ENCODE measurements at places on chromosomes 2 and 18. TPM values are rescaled to one million over a fixed set of nuclear protein-coding genes. Genes with fewer than 3 reads are reported as not detected.

NYAP2 gene
- 0.06 TPM for total RNA-seq

FARP2 gene
- total RNA-seq: 16.6 TPM

GRCh38 chr2:157471078-157471477 is 27.2 kb upstream of the CYTIP start:
- no peaks in the 10 kb centered on the region for H3K27me3 ChIP-seq
- H3K4me1 ChIP-seq: peaks cover 16% of the 10 kb centered on the region
- no peak overlapping the region for H3K27ac ChIP-seq
- no peak overlapping the region for H3K4me3 ChIP-seq
- H3K36me3 ChIP-seq: no peaks in the 10 kb centered on the region

- no peak for DNase-seq
- H3K27me3 ChIP-seq: no peaks in the 10 kb centered on the region
- H3K36me3 ChIP-seq: no peaks in the 10 kb centered on the region
- no peaks in the 10 kb centered on the region for H3K4me1 ChIP-seq
- H3K27ac ChIP-seq: no peak overlapping the region
- H3K4me3 ChIP-seq: no peak overlapping the region
Observed at GRCh38 chr2:27741673-27742072, 29.8 kb upstream of the MRPL33 start.

ARL4C gene
- total RNA-seq: 297 TPM

- no peaks in the 10 kb centered on the region for H3K27me3 ChIP-seq
- no peak overlapping the region for H3K4me3 ChIP-seq
- no peak for DNase-seq
- H3K27ac ChIP-seq: no peak overlapping the region
- H3K4me1 ChIP-seq: no peaks in the 10 kb centered on the region
- no peaks in the 10 kb centered on the region for H3K36me3 ChIP-seq
Observed at GRCh38 chr2:189516546-189516945, 64.0 kb downstream of the SLC40A1 start.

- no peaks in the 10 kb centered on the region for H3K36me3 ChIP-seq
- H3K4me1 ChIP-seq: no peaks in the 10 kb centered on the region
- no peak overlapping the region for H3K27ac ChIP-seq
- no peak for DNase-seq
- peaks cover 2% of the 10 kb centered on the region for H3K27me3 ChIP-seq
Observed at GRCh38 chr18:36718705-36719328, 110.0 kb downstream of the TPGS2 start.

POU3F3 gene
- not detected for total RNA-seq

LINC00305 gene
- not detected for total RNA-seq

- no peak overlapping the region for H3K4me3 ChIP-seq
- no peak for DNase-seq
- H3K27me3 ChIP-seq: no peaks in the 10 kb centered on the region
- no peak overlapping the region for H3K27ac ChIP-seq
Observed at GRCh38 chr2:25419678-25420242, 78.0 kb upstream of the DNMT3A start.

- no peak overlapping the region for H3K27ac ChIP-seq
- H3K27me3 ChIP-seq: no peaks in the 10 kb centered on the region
- no peak for DNase-seq
- no peaks in the 10 kb centered on the region for H3K36me3 ChIP-seq
- no peaks in the 10 kb centered on the region for H3K4me1 ChIP-seq
- H3K4me3 ChIP-seq: no peak overlapping the region
Observed at GRCh38 chr18:6639305-6639704, 90.2 kb upstream of the ARHGAP28 start.

- H3K4me1 ChIP-seq: no peaks in the 10 kb centered on the region
- peaks cover 20% of the 10 kb centered on the region for H3K27me3 ChIP-seq
- no peaks in the 10 kb centered on the region for H3K36me3 ChIP-seq
- no peak for DNase-seq
Observed at GRCh38 chr2:54332386-54332785, 76.4 kb upstream of the TSPYL6 start.

DNA sequence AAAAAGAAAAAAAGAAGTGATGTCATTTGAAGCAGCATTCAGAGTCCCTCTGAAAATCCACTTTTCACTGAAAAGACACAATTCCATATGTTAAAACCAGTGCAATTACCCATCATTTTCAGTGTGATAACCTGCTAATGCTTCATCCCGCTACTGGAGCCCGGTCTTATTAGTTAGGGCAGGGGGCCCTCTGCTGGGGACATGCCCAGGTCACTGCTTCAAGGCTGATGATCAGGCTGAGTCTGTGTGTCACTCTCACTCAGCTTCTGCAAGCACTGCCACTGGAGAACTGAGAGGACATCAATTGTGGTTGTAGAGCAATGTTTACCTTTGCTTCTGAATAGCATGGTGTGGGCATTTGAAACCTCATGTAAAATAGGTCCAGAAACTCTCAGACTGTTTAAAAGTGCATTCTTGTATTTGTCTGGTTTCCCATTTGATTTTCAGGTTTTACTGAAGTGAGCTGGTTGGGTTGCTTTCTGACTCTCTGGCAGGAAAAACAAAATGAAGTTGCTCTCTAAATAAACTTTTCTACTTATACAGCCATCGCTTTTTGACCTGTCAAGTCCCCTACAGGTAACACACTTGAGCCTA is 49.2 kb upstream of the NXPH2 start:
- H3K27me3 ChIP-seq: no peaks in the 10 kb centered on the region
- H3K27ac ChIP-seq: no peak overlapping the region
- no peak overlapping the region for H3K4me3 ChIP-seq
- H3K36me3 ChIP-seq: no peaks in the 10 kb centered on the region

OSBPL6 gene
- total RNA-seq: 0.26 TPM

GRCh38 chr18:34092796-34093195 is 131.9 kb downstream of the NOL4 start:
- H3K4me3 ChIP-seq: no peak overlapping the region
- H3K27ac ChIP-seq: no peak overlapping the region
- DNase-seq: no peak
- H3K36me3 ChIP-seq: no peaks in the 10 kb centered on the region
- H3K27me3 ChIP-seq: no peaks in the 10 kb centered on the region
- no peaks in the 10 kb centered on the region for H3K4me1 ChIP-seq

- H3K27ac ChIP-seq: no peak overlapping the region
- H3K4me1 ChIP-seq: no peaks in the 10 kb centered on the region
- DNase-seq: no peak
- no peaks in the 10 kb centered on the region for H3K36me3 ChIP-seq
Observed at GRCh38 chr2:36197181-36197971, 158.2 kb upstream of the CRIM1 start.

DNA sequence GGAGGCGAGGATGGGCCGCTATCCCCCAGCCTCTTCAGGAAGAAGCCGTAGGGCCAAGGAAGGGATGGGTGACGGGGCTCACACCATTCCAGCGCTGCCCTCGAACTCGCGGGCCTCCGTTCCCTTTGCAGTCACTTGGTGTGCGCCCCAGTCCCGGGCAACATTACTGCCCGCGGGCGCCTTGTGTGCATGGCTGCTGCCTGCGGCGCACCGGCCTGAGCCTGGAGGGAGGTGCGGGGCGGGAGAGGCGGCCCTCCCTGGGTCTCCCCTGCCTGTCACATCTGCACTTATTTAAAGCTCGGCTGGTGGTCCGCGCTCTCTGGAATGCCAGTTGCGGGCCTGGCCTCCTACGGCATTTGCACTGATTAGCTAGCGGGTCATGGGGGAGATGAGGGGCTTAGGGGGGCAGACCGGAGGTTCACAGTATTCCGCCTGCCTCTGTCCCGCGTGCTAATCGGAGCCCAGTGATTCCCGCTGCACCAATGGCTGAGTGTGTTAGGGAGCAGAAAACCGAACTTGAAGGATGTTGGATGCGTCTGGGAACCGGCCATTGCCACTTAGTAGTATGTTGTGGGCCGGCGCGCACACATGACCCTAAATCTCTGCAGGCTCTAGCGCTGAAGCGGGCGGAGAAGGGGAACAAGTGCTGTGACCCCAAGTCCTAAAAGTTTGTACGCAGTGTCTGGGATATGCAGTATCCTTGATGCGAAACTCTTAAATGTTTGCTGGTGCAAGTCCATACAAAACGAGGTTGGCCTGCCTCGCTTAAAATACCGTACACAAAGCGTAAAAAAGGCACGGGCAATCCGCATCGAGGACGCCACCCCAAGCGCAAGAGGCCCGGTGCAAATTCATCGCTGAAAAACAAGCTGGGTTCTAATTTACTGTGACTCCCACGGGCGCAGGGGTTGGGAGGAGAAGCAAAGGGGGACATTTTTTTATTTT is 161.2 kb upstream of the SIX2 start:
- H3K27ac ChIP-seq: no peak overlapping the region
- no peaks in the 10 kb centered on the region for H3K36me3 ChIP-seq
- no peak overlapping the region for H3K4me3 ChIP-seq
- H3K4me1 ChIP-seq: peaks cover 6% of the 10 kb centered on the region
- peaks cover 15% of the 10 kb centered on the region for H3K27me3 ChIP-seq

ME2 gene
- total RNA-seq: 39.9 TPM

DNA sequence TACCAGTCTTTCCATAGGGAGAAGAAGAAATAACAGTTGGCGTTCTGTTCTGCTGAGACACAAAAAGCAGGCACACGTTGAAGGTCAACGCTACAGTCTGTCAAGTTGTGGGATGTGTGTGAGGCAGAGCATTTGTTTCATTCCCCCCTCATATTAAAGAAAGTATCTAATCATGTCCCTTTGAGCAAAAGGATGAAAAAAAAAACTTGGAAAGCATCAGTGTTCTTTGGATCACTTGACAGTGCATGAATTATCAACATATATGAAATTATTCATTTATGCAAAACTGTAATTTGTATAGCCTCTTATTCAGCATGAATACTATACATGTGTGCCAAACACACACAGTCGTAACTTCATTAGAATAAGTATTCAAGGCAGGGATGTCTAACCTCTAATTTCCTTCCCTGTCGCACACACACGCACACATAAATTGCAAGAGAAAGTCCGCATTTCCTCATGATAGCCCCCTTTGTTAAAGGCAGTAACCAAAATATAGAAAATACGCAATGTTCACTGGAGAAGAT is 228.6 kb downstream of the RND3 start:
- no peaks in the 10 kb centered on the region for H3K4me1 ChIP-seq
- no peak overlapping the region for H3K27ac ChIP-seq
- no peak overlapping the region for H3K4me3 ChIP-seq
- H3K27me3 ChIP-seq: no peaks in the 10 kb centered on the region
- H3K36me3 ChIP-seq: no peaks in the 10 kb centered on the region
- no peak for DNase-seq

IHH gene
- not detected for total RNA-seq

KIAA1328 gene
- total RNA-seq: 10.4 TPM

- no peaks in the 10 kb centered on the region for H3K4me1 ChIP-seq
- no peak overlapping the region for H3K27ac ChIP-seq
- H3K36me3 ChIP-seq: no peaks in the 10 kb centered on the region
- H3K27me3 ChIP-seq: no peaks in the 10 kb centered on the region
Observed at GRCh38 chr2:132372276-132372675, 44.3 kb upstream of the GPR39 start.

DNA sequence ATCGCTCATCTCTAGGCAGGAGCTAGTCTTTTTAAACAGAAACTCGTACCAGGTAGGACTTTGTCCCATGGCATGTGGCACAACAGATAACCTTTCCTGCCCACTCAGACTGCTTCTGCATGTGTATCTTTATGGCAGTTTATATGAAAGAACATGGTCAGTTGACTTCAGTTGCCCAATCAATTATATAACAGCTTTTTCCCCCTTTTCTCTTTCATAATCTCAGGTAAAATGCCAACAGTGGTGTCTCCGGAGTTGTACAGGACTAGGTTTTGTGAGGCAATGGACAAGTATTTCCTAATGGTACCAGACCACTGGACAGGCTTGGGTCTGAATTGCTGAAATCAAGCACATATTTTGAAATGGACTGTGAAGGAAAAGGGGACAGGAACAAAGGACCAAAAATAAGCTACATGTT is 51.6 kb upstream of the PTH2R start:
- DNase-seq: no peak
- no peaks in the 10 kb centered on the region for H3K27me3 ChIP-seq
- H3K4me1 ChIP-seq: no peaks in the 10 kb centered on the region
- H3K36me3 ChIP-seq: no peaks in the 10 kb centered on the region
- no peak overlapping the region for H3K27ac ChIP-seq

UGT1A3 gene
- not detected for total RNA-seq

GRCh38 chr2:172792711-172793110 is 57.1 kb downstream of the RAPGEF4 start:
- DNase-seq: no peak
- H3K36me3 ChIP-seq: no peaks in the 10 kb centered on the region
- H3K4me1 ChIP-seq: no peaks in the 10 kb centered on the region
- H3K27ac ChIP-seq: no peak overlapping the region

- no peak overlapping the region for H3K4me3 ChIP-seq
- no peak for DNase-seq
- H3K36me3 ChIP-seq: no peaks in the 10 kb centered on the region
- no peaks in the 10 kb centered on the region for H3K4me1 ChIP-seq
- H3K27me3 ChIP-seq: no peaks in the 10 kb centered on the region
Observed at GRCh38 chr2:133642791-133643191, 74.5 kb upstream of the NCKAP5 start.

- DNase-seq: no peak
- no peaks in the 10 kb centered on the region for H3K4me1 ChIP-seq
- no peak overlapping the region for H3K4me3 ChIP-seq
- peaks cover 3% of the 10 kb centered on the region for H3K27me3 ChIP-seq
Observed at GRCh38 chr2:181697571-181697970, 17.3 kb upstream of the NEUROD1 start.

LRATD1 gene
- total RNA-seq: 0.06 TPM

GRCh38 chr18:35458677-35459441 is 38.9 kb downstream of the INO80C start:
- H3K4me1 ChIP-seq: peaks cover 4% of the 10 kb centered on the region
- no peak overlapping the region for H3K4me3 ChIP-seq
- no peak overlapping the region for H3K27ac ChIP-seq
- H3K27me3 ChIP-seq: no peaks in the 10 kb centered on the region

DNA sequence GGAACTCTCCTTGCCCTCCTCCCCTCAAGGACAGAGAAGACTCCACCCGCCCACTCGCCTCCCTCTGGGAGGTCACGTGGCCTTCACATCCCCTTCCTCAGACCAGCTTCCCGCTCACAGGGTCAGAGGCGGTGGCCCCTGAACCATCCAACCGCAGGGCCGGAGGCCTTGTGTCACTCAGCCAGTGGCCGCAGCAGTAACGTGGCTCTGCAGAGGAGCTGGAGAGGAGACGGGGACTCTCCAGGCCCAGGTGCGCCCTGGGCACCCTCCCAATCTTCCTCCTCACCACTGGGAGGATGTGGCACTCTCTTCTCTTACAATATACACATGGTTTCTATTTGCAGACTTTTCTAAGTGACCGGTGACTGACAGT is 161.7 kb downstream of the TWIST2 start:
- no peaks in the 10 kb centered on the region for H3K4me1 ChIP-seq
- H3K27ac ChIP-seq: no peak overlapping the region
- H3K27me3 ChIP-seq: no peaks in the 10 kb centered on the region
- no peaks in the 10 kb centered on the region for H3K36me3 ChIP-seq

DNA sequence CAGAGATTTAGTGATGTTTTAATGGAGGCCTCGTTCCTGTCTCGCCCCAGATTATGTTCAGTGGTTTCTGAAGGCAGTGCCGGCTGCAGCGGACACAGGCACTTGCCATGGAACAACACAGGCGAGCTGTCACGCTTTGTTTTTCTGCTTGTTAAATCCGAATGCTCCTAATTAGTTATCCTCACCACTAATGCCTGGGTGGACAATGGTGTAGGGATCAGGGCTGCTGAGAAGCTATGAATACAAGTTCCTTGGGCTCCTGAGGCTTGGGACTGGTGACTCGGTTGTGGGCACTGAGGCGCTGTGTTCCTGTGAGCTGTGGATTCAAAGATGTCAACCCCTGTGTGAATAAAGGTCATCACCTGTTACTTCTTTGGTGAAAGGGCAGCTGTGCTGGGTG is 123.5 kb downstream of the PLEKHM3 start:
- DNase-seq: no peak
- H3K27ac ChIP-seq: no peak overlapping the region
- H3K36me3 ChIP-seq: no peaks in the 10 kb centered on the region
- no peaks in the 10 kb centered on the region for H3K4me1 ChIP-seq
- H3K27me3 ChIP-seq: no peaks in the 10 kb centered on the region

ACMSD gene
- total RNA-seq: not detected

GRCh38 chr2:54543733-54544396 is 87.7 kb downstream of the SPTBN1 start:
- H3K4me3 ChIP-seq: no peak overlapping the region
- H3K27me3 ChIP-seq: no peaks in the 10 kb centered on the region
- H3K4me1 ChIP-seq: no peaks in the 10 kb centered on the region
- no peak for DNase-seq
- H3K27ac ChIP-seq: no peak overlapping the region
